ENCODE measurements at places on chromosomes 4 and X.
A peak's percentile ranks its signal among the peaks of the same experiment; 100 is the strongest.

- DNase-seq, result no peak
These were observed 32.8 kb downstream of the MGARP start for GRCh38 chr4:139247241-139247640.

DNA sequence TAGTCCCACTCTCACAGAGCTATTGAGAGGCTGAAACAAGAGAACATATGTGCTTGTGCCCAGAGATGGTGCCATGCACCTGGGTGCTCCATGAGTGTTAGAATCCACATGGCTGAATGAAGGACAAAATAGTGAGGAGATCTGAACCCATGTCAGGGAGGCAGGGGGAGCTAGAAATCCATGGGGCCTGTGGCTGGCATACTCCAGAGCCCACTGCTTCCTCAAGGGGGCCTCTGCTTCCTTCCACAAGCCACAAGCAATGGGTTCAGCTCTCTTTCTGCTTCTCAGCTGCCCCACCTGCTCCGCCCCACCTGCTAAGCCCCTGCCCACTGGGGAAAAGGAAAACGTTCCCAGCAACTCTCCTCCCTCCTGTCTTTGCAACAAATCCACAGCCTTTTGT is 46.1 kb downstream of the PJA1 start:
- DNase-seq, result no peak

GRCh38 chrX:20727447-20727846 is 460.7 kb upstream of the RPS6KA3 start:
- no peak for DNase-seq

DNA sequence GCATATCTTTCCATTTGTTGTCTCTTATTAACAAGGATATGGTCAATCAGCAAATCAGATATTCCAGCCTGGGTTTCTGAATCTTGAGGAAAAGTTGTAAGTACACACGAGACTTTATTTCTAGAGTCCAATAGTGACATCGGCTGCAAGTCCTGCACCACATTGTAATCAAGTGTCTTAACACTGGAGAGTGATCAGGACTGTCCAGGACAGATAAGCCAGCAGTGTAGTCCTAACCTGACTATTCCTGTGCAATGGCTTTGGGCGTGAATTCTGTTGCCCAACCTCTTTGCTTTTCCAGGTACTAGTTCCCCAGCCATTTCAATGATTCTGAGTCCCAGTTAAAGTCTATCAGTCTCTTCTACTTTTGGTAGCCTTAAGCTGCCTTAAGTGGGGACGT is 395.0 kb downstream of the PCDH10 start:
- no peak for DNase-seq

DNA sequence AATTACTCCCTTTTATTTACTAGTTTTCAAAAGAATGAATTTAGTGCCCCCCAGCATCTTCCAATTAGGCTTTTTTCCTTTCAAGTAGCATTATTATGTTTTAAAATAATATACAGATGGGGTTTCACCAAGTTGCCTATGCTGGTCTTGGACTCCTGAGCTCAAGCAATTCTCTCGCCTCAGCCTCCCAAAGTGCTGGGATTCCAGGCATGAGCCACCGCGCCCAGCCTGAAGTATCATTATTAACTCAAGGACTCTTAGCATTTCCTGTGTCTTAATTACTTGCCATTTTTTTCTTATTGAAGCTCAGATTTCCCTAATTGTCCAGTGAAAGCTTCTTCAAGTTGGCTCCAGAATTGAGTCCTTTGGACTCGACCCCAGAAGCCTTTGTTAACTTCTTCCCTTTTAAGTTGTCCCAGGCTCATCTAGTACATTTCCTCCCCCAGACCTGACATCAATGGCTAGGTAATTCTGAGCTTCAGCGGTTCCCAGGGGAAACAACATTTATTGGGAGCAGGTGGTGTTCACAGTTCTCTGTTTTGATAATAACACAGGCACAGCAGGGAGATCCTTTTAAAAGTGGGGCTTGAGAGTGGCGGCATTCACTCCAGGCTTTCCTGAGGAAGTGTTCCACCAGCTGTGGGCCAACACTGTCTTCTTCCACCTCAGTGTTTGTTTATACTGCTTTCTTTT is 10.0 kb downstream of the SAT1 start:
- peak; percentile 78 for DNase-seq

- no peak for DNase-seq
These were observed 8.5 kb downstream of the RAB9A start for GRCh38 chrX:13697455-13697854.

- DNase-seq, result no peak
These were observed 335.6 kb upstream of the TRAM1L1 start for GRCh38 chr4:117420948-117421347.

DNA sequence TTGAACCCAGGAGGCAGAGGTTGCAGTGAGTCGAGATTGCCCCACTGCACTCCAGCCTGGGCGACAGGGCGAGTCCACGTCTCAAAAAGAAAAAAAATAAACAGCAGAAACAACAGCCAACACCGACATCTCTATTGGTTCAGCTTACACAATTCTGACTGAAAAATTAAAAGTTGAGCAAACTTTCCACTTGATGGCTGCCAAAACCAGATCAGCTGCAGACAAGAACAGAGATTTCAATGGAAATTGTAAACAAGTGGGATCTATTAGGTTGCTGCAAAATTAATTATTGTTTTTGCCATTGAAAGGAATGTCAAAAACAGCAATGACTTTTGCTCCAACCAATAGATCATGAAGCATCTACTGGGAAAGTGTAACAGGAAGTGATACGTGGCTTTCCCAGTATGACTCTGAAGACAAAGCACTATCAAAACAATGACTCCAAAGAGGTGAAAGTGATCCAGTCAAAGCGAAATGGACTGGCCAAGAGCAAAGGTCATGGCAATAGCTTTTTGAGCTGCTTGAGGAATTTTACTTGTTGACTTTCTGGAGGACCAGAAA is 26.3 kb downstream of the UPF3B start:
- no peak for DNase-seq

DNA sequence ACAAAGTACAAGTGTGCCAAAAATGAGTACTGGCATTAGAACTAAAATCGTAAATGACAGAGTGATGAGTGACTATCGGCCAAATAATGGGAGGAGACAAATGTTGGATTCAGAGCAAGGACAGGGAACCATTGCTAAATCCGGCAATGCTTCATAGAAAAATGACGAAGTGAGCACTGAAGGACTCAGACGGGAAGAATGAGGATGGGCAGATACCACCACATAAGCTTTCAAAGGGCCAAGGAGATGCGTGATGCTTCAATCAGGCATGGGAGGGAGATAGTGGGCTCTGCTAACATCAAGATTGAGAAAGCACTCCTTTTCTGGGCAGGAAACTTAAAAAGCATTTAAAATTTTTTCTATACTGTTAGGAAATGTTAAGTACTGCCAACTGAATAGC is 21.6 kb downstream of the RBBP7 start:
- no peak for DNase-seq

- no peak for DNase-seq
These were observed 131.3 kb downstream of the PTCHD1 start for GRCh38 chrX:23465985-23466384.

DNA sequence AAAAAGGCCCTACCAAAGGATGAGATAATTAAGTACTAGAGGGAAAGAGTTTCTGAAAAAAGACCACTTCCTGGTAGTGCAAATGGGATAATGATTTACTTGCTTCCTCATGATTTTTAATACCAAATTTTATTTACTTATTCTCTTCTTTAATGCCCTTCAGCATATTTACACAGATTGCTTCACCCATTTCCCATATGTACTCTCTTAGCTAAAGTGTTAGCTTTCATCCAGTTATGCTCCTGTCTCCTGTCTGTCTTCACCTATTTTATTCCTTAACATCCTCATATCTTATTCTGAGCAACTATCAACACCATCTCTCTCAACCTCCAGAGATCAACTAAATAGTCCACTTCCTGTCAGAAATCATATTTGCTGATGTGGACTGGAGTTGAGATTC is 183.2 kb upstream of the HS3ST1 start:
- DNase-seq, result no peak

DNA sequence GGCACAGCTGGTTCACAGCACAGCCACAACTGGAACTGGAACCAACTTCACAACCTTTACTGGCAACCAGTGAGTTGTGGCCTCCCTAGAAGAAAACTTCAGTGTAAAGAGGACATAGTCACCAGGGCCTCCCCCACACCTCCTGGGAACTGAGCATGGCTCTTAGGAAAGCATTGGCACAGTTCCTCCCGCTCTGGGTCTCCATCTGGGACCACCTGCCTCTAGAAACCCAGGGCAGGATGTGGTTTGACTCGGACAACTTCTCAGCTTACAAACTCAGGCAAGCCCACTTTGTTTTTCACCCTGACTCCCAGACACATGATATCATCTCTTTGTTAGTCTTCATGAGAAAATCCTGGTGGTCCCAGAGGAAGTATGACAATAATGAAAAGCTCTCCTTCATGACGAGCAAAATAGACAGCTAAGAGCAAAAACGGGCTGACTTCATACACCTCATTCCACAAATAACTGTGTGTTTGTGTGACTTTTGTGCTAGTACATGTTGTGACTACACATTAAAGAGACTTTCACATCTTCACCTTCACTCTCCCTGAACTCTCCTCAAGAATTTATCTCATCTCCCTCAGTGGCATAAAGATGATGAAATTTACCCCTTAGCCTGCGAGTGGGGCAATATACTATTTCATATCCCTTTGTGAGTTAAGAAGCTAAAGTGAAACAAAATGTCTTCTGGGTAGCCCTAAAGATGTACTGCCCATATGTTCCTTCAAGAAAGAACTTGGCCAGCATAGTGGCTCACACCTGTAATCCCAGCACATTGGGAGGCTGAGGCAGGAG is 75.4 kb downstream of the SH3KBP1 start:
- no peak for DNase-seq

GRCh38 chr4:88818631-88819470 is 121.2 kb upstream of the NAP1L5 start:
- DNase-seq, result peak; percentile 84

- no peak for DNase-seq
These were observed 57.1 kb downstream of the UGT2B10 start for GRCh38 chr4:68872643-68873502.

DNA sequence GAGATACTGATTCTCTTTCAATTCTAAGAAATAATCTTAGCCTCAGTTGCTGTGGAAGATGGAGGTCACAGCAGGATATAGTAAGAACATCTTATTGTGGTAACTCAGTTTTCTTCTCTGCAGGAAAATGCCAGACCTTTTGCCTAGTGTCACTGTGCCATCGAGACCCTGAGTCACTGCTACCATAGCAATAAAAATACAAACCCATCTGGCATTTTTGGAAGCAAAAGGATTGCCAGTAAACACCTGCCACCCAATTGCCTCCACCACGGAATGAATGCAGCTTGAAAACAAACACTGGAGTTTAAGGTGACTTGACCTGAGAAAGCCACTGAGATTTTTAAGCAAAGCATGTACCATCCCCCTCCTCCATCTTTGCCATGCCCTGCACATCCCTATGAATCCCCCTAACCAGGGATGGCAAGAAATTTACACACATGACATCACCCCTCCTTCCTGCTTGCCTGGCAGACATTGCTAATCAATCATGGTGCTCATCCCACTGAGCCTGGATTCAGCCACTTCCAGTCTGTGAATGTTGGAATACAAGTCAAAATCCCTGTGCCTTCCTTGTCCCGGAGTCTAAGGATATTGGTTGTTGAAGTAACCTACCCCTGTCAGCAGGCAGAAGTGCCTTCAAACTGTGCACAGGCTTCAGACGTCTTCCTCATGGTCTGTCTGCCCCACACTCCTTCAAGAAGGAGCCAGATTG is 59.6 kb upstream of the MAMLD1 start:
- DNase-seq, result no peak

- DNase-seq, result no peak
These were observed 32.4 kb upstream of the BCOR start for GRCh38 chrX:40130207-40130606.

DNA sequence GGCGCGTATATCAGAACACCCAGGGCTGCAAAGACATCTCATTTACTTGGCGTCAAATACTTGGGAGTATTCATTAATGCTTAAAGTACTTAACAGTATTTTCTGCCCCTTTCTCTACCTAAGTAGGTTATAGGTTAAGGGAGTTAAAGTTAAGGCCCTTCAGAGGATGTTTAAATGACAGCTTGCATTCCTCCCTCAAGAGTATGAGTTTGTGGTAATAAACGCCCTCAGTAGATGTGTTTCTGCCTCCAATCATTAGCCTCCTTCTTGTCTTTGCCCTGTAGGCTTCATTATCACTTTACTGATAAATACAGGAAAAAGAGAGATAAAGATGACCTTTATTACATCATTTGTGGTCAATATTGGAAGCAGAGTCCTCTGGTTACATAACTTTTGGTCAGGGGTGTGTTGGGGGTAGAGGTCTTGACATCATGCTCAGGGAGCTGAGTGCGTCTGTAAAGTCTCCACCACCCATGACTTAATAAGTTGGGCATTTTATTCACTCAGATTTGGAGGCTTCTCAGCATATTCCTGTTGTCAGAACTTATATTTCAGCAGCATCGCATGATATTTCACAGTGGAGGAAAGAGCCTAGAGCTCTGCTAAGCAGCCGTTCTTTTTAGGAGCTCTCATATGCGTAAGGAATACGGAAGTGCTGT is 145.9 kb downstream of the CPE start:
- DNase-seq, result no peak

GRCh38 chr4:55364691-55365344 is 18.8 kb downstream of the SRD5A3 start:
- no peak for DNase-seq

GRCh38 chr4:38987491-38987890 is 44.7 kb downstream of the TMEM156 start:
- no peak for DNase-seq

- DNase-seq, result no peak
These were observed 316.2 kb downstream of the ANKRD50 start for GRCh38 chr4:124396333-124396732.

GRCh38 chrX:129731228-129731627 is 7.6 kb upstream of the XPNPEP2 start:
- no peak for DNase-seq

- no peak for DNase-seq
These were observed 902.6 kb downstream of the C4orf33 start for GRCh38 chr4:129998436-129999150.

DNA sequence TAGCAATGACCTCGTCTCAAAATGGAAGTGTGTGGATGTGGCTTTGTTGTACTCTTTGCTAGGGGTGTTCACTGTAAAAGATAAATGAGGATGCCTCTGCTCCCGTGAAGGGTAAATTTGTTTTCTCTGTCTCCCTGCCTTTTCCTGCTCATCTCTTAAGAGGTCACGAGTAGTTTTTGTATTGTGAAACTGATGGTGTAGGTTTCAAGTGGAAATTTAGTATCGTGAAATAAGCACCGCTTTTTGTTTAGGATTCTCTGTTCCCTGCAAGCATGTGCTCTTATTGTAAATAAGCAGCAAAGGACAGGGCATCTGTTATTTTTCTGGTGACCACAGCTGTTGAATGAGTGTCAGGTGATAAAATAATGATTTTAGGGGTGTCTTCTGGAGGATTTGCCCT is 104.6 kb downstream of the PHEX start:
- DNase-seq, result peak; percentile 57
